Fibroblast of pulmonary artery (primary cell): ENCODE measurements at places on chromosomes 11 and 22.

GRCh38 chr22:26979294-26979693 lies 321.9 kb downstream of the MIAT start:
- no peak for DNase-seq

GRCh38 chr11:3165916-3166267 lies 782 bp upstream of the OSBPL5 start:
- no peak for DNase-seq

GRCh38 chr11:110088535-110089344 lies 4.5 kb upstream of the ZC3H12C start:
- no peak for DNase-seq

DNA sequence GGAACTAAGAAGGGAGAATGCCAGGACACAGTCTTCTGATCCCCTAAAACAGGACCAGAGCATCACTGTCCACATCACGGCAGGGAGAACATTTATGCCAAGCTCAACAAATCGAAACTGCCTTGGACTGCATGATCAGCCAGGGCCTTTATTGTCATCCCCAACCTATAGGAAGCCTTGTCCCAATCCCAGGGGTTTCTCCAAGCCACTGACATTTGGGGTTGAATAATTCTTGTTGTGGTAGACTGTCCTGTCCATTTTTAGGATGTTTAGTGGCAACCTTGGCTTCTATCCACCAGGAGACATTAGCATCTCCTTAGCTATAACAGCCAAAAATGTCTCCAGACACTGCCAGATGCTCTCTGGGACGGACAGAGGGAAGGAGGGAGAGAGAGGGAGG lies 37.1 kb downstream of the RPL27A start:
- DNase-seq = no peak

- no peak for DNase-seq
Observed at GRCh38 chr11:85307366-85307765, 319.8 kb downstream of the DLG2 start.

DNA sequence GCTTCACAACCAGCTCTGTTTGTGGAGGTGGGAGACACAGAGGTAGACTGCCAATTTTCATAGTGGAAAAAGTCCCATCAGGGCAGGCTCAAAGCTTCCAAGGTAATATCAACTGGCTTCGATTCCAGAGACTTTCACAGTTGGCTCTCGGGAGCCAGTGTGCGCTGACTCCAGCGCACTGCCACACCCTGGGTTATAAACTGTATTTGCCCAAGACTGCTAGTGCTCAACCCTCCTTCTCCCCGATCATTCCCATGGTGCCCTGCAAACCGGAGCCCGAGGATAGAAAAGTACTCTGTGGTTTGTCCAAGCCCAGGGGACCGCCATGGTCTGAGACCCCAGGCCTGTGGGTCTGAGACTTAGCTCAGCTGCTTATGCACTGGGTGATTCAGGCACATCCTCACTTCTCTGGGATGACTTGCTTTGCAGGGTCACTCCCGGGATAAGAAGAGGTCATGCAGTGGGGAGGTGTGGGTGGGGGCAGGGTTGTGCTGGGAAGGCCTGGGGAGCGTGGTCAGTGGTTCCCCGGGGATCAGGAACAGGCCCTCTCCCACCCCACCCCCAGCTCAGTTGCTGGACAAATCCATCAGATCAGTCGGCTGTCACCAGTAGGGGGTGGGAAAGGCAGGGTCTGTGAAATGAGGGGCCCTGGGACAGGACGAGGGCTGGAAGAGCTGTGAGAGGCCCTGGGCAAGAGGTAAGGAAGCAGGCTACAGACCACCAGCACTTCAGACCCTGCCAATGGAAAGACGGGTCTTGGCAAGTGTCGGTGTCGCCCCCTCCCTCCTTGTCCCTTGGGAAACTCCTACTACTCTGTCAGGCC lies 26.7 kb upstream of the PICK1 start:
- DNase-seq = no peak

GRCh38 chr11:65793625-65794400 lies 7.0 kb downstream of the OVOL1 start:
- no peak for DNase-seq

GRCh38 chr11:116551576-116551975 lies 221.2 kb downstream of the BUD13 start:
- no peak for DNase-seq

GRCh38 chr11:121235057-121235456 lies 57.5 kb upstream of the SC5D start:
- DNase-seq = no peak

DNA sequence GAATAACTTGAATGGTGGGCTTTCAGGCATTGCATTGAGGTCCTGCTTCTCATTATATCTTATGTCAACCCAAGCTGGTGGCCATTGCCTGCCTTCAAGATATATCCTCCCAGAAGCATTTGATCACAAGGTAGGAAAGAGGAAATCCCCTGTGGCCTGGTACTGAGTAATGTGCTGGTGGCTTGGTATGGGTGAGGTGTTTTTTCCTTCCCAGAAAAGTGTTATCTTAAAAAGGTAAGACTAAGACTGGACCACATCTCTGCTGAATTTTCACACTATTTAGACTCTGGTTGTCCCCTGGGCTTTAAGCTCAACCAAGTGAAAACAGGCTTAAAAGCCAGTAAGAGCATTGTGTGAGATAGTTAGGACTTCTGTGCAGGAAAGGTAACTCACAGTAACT lies 3.7 kb downstream of the INSC start:
- no peak for DNase-seq
